AML-193 (cell line): ENCODE measurements at places on chromosomes 3 and 15.

DNA sequence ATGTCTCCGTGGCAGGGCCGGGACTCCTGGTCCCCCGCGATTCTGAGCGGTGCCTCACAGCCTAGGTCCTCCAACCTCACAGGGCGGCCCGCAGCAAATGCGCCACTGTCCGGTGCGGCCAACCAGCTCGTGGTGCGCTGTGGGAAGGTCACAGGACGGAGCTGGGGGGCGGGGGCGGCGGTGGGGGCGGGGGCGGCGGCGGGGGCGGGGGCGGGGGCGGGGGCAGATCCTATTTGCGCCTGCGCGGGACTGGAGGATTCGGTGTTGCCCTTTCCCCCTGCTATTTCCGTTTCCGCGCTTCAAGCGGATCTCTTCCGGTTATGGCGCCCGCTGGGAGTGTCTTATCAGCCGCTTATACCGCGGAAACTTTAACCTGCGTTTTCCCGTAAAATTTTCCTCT, 106.7 kb upstream of the SNRPN start:
- DNase-seq: no peak

DNA sequence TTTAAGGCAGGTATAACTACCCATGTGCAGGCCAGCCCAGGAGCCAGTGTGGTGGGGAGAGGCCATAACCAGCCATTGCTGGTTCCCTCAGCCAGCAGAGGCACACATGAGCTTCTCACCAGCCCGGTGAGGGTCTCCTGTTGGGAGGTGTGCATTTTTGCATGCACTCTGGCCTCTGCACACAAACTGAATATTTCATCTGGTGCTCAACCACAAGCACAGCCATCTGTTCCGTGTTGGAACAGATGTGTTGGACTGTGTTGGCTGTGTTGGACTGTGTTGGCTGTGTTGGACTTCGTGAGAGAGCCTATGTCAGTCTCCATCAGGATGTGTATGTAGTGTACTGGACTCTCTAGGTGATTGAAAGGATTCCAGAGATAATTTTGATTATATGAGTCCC, 67.2 kb downstream of the RPL39L start:
- no peak for DNase-seq

DNA sequence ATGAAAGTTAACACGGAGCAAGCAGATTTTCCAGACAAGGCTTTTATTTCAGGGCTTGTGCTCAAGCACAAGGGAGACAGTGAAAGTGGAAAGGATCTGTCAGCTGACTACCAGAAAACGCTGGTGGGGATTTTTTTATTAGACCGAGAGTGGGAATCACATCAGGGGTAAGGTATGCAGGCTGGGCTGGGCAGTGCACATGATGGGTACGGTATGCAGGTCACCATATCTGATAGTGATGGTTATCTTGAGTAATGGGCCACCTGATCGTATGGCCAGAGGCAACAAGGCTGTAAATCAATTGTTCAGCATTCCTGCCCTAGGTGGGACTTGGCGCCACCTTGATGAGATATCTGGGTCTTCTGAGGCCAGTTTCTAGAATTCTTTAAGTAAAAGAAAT, 36.9 kb upstream of the PIAS1 start:
- DNase-seq: no peak

DNA sequence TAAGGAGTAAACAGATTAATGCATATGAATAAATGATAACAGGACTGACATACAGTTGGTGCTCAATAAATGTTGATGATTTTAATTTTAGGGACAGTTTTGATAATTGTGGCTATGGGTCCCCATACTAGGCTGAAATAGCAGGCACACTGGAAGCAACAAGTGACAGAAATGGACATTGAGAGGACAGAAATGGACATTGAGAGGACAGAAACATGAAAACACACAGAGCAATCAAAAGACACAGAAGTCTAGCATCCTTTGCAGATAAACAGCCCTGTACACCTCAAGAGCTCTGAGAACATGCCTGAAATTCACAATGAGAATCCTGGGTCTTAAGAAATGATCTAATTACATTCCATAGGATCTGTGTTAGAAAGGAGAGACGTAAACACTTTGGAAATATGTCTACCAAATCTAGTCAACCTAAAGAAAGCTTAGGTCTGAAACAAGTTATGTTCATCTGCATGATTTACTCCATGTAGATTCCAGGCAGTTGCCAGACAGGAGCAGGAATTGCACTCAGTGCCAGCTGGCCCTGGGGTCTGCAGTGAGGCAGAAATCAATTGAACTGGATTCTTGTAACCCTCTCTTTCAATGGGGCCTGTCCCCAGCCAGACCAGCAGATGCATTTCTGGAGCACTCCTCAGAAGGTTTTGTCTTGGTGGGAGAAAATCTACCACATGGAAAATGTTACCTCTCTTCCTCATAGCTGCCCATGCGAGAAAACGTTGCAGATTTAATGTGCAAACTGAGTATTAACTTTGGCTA, 60.3 kb downstream of the SYNM start:
- DNase-seq: no peak

- DNase-seq: no peak
Observed at GRCh38 chr15:42232606-42233005, 24.5 kb upstream of the VPS39 start.

DNA sequence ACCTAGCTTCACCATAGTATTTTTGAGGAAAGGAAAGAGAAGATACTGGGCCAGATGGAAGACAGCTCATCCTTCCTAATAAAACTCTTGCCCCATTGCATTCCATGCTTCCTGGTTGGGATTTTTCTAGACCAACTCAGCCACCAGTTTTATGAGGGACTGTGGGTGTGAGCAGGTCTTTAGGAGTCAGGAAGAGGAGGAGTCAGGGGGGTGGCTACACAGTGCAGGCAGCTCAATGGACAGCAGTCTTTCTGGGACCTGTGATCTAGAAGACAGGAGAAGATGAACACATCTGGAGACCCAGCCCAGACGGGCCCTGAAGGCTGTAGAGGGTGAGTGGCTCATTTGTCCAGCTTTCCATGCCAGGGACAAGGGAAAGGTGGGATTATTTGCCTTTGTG, at the start of gene NOX5:
Gene NOX5, plus strand, starts transcription at position 242 of the 400 bp plus-strand sequence. Its CDS starts 41 bp downstream, at position 283.
- no peak for DNase-seq

DNA sequence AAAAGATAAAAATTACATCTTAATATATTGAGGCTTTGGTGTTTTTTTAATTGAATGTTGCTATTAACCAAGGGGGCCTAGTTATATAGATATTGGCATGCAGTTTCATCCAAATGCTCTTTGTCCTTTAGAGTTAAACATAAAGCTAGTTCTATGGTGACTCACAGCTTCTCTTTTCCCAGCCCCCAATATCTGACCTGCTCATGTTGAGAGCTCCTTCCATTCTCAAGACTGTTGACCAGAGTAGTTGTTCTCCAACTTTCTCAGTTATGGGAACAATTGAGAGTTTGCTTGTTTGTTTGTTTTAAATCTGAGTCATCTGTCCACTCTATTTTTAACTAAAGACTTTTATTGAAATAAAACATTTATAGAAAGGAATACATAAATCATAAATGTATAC, 15.8 kb upstream of the RARB start:
- no peak for DNase-seq

DNA sequence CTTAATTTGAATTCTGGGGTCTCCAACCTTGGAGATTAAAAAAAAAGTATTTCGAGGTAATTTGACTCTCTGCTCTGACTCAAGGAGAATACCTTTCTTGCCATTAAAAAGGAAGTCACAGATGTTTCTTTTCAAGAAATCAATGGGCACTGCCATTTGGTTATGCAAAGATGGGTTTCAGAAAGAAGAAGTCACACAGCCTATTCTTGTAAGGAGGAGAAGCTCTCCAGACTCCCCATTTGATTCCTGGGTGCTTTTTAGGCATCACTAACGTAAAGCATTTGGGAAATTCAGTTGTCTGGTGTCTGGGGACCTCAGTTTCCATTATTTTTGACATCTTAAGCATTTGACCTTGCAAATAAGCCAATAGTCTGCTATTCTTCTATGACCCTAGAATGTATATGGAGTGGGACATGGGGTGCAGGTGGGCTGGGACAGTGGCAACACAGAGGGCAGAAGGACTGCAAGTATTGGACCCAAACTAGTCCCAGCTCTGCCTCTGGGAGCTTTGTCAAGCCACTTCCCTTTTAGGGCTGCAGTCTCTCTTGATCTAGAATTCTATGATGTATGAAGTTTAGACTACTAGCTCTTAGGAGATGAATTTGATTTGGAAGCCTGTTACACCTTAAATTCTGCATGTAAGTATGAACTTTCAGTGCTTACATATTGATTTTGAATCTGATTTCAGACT, 27.8 kb downstream of the IL5RA start:
- DNase-seq: no peak

- DNase-seq: no peak
Observed at GRCh38 chr3:6518709-6519345, 342.1 kb upstream of the GRM7 start.

DNA sequence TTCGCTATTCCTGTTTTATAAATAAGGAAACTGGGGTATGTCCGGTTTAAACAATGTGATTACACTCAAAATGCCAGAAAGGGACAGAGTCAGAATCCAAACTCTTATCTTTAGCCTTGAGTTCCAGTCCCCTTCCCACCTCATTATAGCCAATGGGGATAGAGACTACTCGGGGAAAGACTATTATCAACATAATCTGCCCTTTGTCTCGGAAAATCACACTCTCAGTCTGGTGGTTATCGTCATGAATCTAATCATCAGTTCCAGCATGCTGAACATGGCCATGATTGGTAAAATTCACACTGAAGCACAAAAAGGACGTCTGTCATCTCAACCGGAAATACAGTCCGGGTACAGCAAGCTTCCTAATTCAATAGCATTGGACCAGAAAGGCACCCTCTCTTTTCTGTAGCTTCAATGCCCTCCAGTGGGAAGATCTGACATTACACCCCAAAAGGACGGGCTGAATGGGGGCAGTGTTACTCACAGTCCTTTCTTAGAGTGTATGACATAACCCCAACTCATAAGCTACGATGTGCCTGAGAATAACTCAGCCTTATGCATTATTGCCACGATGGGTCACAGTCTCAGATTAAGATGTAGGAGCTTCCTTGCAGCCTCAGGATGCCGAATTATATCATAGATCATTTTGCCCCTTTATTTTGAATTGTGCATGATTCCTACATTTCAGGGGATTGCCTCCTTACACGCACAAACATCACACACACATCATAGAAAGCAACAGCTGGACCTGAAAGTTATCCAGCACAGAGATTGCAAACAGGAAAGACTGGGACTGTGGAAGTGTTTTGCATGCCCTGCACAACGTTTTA, 390.4 kb upstream of the LMCD1 start:
- peak; percentile 57 for DNase-seq

DNA sequence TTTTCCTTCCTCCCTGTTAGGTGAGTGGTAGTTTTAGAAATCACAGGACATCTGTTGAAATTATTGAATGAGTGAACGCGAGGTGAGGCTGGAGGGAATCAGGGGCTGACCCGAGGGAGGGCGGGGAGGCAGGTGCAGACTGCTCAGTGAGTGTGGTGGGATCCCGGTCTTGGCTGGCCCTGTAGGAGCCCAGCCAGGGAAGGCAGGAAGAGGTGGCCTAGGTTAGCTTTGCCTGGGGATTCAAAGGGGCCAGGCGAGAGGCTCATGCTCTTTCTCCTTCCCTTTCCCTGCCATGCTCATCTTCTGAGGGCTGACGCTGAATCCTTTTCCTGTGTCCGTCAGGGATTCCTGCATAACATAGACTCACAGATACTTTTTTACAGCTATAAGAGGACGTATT, 15.1 kb downstream of the CACNA1D start:
- no peak for DNase-seq

GRCh38 chr15:81087694-81088093, 46.4 kb upstream of the CFAP161 start:
- no peak for DNase-seq

DNA sequence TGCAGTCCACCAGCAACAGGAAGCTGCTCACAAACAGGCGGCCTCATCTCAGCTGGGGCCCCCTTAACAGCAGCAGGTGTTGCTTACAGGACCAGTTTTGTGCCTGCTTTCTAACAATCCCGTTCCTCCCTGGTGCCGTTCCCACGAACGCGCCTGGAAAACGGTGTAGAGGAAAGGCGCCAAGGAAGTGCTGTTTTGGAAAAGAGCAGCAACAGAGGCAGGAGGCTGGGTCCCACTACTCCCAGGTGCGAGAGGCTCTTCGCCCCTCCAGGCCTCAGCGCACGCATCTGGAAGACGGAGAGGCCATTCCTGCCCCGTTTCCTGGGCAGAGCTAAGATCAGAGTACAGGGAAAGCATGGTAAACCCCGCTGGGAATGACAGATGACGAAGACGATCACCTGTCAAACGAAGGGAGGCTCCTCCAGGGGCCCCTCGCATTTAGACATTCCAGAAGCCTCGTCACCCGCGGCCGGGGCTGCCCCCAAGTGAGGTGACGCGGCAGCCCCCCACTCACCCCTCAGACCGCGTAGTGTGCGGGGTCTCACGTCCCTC, 603 bp downstream of the SCAPER start:
- DNase-seq: no peak

- no peak for DNase-seq
Observed at GRCh38 chr15:57122080-57122840, 203.8 kb downstream of the TCF12 start.

- DNase-seq: no peak
Observed at GRCh38 chr3:115623044-115623868, at the start of gene GAP43. Gene GAP43, plus strand, starts transcription at chr3:115623510. Its CDS starts 180 bp downstream, at chr3:115623690.

- no peak for DNase-seq
Observed at GRCh38 chr3:72085036-72085435, 300.1 kb upstream of the PROK2 start.

DNA sequence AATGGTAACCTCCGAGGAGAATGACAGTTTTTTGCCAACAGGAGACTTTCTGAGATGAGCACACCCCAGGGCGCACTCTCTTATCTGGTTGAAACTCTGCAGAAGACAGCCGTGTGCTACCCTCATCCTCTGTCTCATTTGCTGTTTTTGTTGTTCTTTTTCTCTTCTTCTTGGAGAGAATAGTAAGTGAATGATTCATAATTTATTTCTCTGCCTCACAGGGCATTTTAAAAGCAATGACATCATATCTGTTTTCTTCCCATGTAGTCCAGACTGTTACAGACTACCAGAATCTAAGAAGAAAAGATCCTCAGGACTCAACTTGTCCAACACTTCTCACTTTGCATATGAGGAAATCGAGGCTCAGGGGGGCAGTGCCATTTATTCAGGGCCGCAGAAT, 771.1 kb upstream of the GRM7 start:
- DNase-seq: no peak

GRCh38 chr15:62941699-62942098, 100.8 kb upstream of the TPM1 start:
- no peak for DNase-seq

DNA sequence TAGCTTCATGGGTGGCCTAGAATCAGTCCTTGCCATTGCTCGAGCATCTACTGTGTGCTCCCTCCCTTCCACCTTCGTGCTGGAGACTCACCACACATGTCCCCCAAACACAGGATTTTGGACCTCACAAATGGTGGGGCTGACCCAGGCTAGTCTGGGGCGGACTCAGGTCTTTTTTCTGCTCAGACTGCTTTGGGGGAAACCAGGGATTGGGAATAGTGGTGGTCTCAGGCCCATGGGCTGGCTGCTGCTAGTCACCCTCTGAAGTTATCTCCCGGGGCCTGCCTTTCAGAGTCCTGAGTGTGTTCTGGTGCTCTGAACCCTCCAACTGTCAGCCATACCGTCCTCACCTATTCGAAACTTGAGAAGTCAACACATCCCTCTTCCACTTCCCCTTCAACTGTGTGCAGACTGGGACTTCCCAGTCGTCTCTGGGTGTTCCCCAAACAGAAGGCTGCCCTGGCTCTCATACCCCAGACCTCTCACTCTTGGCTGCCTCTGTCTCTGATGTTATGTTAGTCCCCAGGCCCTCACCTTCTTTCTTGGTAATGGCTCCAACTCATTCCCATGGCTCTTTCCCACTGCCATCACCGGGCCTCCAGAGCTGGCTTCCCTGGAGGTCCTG, 46.0 kb downstream of the PPCDC start:
- DNase-seq: peak; percentile 43

GRCh38 chr3:30648670-30649357, 42.4 kb downstream of the TGFBR2 start:
- no peak for DNase-seq

- no peak for DNase-seq
Observed at GRCh38 chr3:50673931-50674330, 796 bp upstream of the DOCK3 start.
